Endodermal cell (in vitro differentiated cells): ENCODE measurements at places on chromosomes 3 and 15.

DNA sequence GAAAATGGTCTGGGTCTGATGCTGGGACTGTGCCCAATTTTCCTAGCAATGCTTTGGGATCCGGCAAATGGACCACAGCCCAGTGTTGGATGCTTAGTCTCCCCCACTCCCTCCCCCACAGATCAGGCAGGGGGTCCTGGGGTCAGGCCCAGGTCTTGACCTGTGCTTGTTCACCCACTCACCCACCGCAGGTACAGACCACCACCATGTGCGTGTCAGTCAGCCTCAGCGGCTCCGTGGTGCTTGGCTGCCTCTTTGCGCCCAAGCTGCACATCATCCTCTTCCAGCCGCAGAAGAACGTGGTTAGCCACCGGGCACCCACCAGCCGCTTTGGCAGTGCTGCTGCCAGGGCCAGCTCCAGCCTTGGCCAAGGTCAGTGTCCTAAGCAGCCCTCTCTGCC is 10.6 kb downstream of the GRM2 start:
- DNase-seq = peak; percentile 32

DNA sequence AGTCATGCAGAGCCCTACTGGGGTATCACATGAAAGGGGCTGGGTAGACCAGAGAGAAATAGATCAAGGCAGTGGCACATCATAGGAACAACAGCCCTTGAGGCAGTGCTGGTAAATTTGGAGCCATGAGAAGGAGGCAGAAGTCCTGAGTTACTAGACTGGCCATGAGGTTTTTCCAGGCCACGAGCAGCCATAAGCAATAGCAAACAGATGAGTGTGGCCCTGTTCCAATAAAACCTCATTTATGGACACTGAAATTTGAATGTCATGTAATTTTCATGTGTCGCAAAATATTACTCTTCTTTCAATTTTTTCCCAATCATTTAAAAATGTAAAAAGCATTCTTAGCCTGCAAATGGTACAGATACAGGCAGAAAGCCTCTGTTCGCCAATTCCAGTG is 28.1 kb upstream of the LRRN1 start:
- no peak for DNase-seq

- DNase-seq = no peak
Observed at GRCh38 chr15:59438625-59439290, 772 bp downstream of the FAM81A start.

GRCh38 chr3:4695846-4696245 is 202.7 kb downstream of the ITPR1 start:
- DNase-seq = peak; percentile 10

- no peak for DNase-seq
Observed at GRCh38 chr3:16813336-16813735, 71.4 kb upstream of the PLCL2 start.
